Hematopoietic multipotent progenitor cell treated with erythropoietin and hydrocortisone succinate and interleukin-3 and kit ligand, for 15 days (in vitro differentiated cells): ENCODE measurements at places on chromosomes 2 and 18.

GRCh38 chr2:9330612-9331270 is 92.6 kb downstream of the ITGB1BP1 start:
- no peak for DNase-seq

GRCh38 chr18:51110073-51110797 is 80.2 kb downstream of the SMAD4 start:
- DNase-seq = peak; percentile 51

DNA sequence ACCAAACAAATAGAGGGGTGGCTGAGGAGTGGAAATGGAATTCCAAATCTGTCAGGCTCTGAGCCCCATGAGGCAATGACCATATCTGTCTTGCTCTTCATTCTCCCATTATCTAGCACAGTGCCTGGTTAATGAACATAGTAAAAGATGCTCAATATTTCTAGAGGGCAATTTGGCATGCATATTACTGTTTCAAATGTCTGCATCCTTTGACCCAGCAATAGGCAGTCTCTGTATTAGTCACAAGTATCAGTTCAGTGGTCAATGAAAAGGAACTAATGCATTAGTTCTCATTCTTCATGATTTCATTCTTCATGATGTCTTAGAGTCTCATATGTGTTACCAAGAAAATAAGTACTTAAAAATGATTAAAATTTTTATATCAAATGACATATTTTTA is 28.4 kb upstream of the MALL start:
- DNase-seq = no peak

- no peak for DNase-seq
Observed at GRCh38 chr2:118510807-118511206, 336.6 kb downstream of the EN1 start.

- DNase-seq = no peak
Observed at GRCh38 chr18:68937029-68937599, 139.2 kb downstream of the CCDC102B start.
